Thyroid gland (tissue), 4 donors: ENCODE measurements at places on chromosomes 2 and 18.

GRCh38 chr2:36634981-36635597 is 37.1 kb upstream of the FEZ2 start:
- DNase-seq, result peak; percentile 12

- no peak for DNase-seq
Observed at GRCh38 chr2:83517727-83518368, 941.2 kb downstream of the SUCLG1 start.

GRCh38 chr2:110885256-110885655 is 152.9 kb downstream of the ACOXL start:
- DNase-seq, result no peak

GRCh38 chr18:68969027-68969426 is 171.1 kb downstream of the CCDC102B start:
- DNase-seq, result no peak

- no peak for DNase-seq
Observed at GRCh38 chr2:233049194-233049761, 10.9 kb upstream of the INPP5D start.

- DNase-seq, result no peak
Observed at GRCh38 chr2:232388324-232388891, 9.9 kb downstream of the ALPP start.

GRCh38 chr2:72883356-72883962 is 3.7 kb upstream of the SPR start:
- peak; percentile 60 for DNase-seq

DNA sequence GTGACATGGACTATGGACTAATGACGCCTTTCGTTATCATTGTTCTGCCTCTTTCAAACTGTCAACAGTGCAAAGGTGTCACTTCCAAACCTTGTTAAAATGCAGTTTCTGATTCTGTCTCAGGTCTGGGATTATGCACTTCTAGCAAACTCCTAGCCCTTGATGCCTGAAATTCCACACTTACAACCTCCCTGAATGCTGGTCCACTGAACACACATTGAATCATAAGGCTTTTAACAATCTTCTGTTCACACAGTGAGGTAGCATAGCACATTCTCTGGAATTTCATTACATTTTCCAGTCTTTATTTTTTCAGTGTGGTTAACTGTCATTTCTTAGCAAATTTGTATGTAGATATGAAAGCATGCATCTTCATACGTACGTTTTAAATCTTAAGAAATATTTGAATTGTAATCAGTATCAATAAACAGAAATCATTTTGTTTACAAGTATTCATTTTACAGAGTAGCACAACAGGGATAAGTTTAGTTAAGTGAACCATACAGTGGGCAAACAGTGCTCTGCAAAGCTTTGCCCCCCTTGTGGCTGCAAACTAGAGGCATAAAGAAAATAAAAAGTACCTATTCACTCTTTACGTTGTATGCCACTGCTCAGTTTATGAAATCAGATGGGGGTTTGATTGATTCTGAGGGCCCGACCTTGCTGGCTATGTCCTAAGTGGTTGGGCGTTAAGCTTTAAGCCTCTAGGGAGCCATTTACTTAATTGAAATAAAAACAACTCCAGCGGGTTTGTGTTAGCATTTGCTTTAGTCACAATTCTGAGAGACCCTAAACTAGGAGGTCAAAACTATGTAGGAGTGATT is 250.8 kb downstream of the LRRTM1 start:
- DNase-seq, result no peak

DNA sequence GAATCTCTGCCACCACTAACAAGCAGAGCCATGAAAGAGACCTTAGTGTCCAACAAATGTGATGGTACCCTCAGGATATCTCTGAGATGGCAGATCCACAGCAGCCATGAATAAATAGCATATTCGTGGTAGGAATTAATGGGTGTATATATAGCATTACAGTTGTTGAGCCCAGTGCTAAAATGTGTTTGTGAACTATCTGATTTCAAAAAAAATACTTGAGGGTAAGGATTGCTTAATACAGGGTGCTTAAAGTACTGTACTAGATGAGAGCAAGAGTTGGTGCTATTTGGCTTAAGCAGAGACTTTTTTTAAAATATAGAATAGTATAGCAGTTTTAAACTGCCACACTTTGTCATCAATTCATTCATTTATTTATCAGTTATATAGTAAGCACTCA is 101.5 kb upstream of the GALNT5 start:
- DNase-seq, result no peak

- DNase-seq, result peak; percentile 46
Observed at GRCh38 chr2:98935777-98936352, at the start of gene CRACDL. Gene CRACDL (minus strand): TSS chr2:98936225. CDS start chr2:98846800, 89,425 bp downstream.

- no peak for DNase-seq
Observed at GRCh38 chr18:74356959-74357358, 41.3 kb downstream of the C18orf63 start.

- DNase-seq, result no peak
Observed at GRCh38 chr18:34821669-34822210, 111.6 kb downstream of the DTNA start.

- DNase-seq, result no peak
Observed at GRCh38 chr2:188596054-188596453, 304.4 kb downstream of the GULP1 start.

DNA sequence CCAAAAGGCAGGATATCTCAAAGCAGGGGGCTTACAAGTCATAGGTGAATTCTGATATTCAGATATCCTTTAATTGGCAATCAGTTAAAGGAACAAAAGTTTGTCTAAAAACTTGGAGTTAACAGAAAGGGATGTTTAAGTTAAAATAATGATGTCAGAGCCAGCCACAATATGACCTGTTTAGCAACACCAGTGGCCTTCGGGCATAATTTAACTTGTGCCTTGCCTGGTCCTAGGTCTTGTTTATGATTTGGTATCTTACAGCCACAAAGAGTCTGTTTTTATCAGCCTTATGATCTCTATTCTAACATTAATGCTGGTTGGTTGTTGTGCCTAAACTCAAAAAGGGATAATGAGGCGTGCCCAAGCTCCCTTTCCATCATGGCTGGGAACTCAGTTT is 252.9 kb downstream of the RNF152 start:
- no peak for DNase-seq

GRCh38 chr2:165182029-165182428 is 21.8 kb downstream of the SCN3A start:
- DNase-seq, result no peak

DNA sequence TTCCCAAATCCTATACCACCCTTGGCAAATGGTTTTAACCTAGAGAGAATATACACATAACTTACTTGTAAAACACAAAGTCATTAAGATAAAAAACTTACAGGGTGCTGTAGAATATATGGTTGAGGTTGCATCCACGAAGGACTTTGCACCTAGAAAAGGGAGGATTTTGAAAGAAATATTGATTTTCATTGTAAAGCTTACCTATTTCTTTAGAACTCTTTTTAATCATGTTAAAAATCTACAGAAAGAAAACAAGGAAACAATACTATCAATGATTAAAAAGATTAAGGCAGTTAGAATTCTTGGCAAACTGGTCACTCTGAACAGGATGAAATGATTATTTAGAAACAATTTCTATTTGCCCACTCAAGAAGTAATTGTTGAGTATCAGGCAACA is 81.1 kb upstream of the ITGB6 start:
- no peak for DNase-seq

DNA sequence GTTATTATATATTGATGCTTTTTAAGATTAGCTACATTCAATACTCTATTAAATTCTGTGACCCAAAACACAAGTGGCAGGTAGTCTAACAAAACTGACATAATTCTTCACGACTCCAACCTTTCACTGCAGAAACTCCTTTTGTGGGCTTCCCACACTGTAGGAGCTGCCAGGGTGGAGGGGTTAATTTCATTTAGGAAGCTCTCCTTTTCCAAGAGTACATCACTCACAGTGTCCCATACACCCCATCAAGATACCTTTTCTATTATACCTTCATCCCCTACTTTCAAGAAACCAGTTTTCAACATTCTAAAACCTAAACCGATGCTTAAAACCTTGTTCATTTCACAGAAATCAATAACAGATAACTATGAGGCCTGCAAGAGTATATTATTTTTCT is 825 bp downstream of the THUMPD2 start:
- DNase-seq, result no peak

GRCh38 chr2:15894481-15895144 is 45.7 kb upstream of the MYCN start:
- DNase-seq, result no peak

GRCh38 chr2:120538691-120539423 is 192.9 kb downstream of the INHBB start:
- no peak for DNase-seq

GRCh38 chr2:158668001-158668765 is 126.9 kb upstream of the DAPL1 start:
- DNase-seq, result peak; percentile 23

- DNase-seq, result no peak
Observed at GRCh38 chr2:229087267-229087666, 183.8 kb downstream of the PID1 start.

DNA sequence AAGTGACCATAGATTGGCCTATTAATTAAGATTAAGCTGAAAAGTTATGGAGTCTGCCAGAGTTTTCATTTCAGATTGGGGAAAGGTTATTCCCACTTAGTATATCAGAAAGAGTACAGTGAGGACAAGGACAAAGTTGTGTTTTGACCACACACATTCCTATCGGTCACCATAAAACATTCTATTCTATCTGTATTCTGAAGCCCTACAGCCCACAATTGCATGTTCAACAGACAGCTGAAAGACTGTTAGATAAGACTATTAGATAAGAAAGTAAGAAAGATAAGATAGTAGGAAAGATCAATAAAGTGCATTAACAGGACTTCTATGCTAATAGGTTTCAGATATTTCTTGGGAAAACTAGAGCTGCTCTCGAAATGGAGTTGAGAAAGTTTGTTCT is 26.7 kb upstream of the ACYP2 start:
- no peak for DNase-seq

DNA sequence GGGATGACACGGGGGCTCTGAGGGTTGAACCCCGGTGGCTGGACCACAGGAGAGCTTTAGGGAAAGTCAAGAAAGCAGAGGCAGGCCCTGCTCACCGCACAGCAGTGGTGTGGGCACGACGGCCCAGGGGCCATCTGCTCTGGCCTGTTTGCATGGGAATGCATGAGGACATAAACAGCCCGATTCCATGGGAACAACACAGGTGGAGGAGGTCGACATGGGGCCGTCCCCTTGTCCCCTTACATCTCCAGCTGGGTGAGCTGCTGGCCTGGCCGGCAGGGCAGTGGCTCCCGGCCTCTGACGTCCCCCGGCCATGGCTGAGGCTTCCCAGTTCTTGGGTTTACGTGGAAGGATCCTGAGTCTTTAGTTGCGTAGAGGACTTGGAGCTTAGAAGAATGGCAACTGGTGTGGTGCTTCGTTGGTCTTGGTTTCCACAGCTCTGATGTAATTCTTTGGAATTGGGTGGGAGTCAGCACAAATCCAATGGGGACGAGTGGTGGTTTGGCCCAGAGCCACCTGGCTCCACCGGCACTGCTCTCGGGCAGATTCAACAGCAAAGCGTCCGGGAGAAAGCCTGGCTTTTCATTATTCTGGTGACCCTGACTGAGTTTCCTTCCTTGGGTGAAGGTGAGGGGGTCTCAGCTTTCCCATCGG is 98.3 kb upstream of the HDAC4 start:
- peak; percentile 54 for DNase-seq

GRCh38 chr2:197239434-197239833 is 71.1 kb downstream of the ANKRD44 start:
- no peak for DNase-seq

DNA sequence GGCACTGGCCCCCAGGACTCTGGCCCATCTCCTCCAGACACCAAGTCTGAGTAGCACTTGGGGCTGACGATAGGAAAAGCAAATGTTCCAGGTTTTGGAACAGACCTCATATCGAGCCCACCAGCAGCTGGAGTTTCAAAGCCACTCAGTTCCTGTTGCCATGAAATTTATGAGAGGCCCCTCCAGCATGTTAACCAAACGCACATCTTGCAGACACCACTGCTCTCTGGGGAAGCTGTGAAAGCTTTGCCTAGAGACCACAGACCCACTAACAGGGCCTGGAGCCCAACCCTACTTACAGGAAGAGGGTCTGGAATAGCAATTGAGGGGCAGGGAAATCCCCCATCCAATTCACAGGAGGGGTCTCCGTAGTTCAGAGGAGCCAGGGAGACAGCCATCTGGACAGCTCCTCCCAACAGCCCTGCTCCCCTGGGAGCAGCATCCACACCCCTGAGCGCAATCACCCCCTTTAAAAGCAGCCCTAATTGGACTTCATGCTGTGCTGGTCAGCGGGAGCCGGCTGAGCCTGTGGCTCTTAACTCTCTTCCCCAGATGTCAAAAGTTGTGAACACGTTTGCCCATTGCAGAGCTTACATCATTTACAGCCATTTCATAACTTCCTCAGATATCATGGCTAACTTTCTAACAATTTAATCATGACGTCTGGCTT is 81.3 kb downstream of the TGFA start:
- no peak for DNase-seq

- DNase-seq, result no peak
Observed at GRCh38 chr2:108910011-108910431, 79.0 kb downstream of the EDAR start.

DNA sequence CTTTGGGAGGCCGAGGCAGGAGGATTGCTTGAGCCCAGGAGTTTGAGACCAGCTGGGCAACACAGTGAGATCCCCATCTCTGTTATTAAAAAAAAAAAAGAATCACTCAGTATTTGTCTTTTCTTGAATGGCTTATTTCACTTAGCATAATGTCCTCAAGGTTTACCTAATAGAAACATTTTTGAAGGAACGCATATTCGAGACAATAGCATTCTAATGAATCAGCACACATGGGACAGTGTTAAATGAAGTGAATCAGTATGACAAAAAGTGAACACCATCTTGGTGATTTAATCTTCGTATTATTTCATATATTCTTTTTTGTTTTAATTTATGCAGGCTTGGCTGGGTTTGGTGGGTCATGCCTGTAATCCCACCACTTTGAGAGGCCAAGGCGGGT is 44.7 kb downstream of the WIPF1 start:
- no peak for DNase-seq

GRCh38 chr2:204340511-204340910 is 204.8 kb upstream of the PARD3B start:
- no peak for DNase-seq

DNA sequence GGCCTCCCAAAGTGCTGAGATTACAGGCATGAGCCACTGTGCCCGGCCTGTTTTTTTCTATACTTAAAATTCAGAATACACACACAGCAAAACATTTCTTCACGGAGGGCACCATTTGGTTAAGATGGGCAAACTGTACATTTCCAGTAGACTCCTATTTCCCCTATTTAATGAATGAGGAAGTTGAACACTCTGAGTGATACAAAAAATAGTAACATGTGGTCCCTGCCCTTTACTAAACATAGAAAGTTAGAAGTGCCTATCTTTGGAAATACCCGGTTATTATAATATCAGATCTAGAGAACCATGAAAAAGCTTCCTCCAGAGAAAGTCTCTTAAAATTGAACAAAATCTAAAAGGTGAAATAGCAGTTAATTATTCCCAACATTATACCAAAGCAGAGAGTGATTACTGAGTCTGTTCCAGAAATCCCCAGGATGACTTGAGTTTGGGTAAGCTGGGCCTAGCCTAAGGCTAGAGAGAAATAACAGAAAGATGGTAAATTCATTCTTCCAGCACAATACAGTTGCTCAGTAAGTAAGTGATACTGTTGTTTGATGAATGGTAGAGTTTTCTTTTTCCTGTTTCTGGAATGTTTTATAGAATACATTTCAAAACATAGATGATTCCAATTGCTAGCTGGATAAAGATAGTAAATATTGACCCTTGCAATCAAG is 23.3 kb upstream of the RMC1 start:
- DNase-seq, result no peak
